ENCODE measurements at places on chromosomes 12 and 14. TPM values are rescaled to one million over a fixed set of nuclear protein-coding genes. Genes with fewer than 3 reads are reported as not detected.

TAS2R30 gene
- 9.7 TPM for total RNA-seq

FMNL3 gene
- total RNA-seq: 31.8 TPM

- no peak for DNase-seq
Observed at GRCh38 chr12:58540480-58541299, 379.6 kb downstream of the LRIG3 start.

GRCh38 chr12:34526946-34527345 is 504.6 kb downstream of the ALG10 start:
- DNase-seq: no peak

DNA sequence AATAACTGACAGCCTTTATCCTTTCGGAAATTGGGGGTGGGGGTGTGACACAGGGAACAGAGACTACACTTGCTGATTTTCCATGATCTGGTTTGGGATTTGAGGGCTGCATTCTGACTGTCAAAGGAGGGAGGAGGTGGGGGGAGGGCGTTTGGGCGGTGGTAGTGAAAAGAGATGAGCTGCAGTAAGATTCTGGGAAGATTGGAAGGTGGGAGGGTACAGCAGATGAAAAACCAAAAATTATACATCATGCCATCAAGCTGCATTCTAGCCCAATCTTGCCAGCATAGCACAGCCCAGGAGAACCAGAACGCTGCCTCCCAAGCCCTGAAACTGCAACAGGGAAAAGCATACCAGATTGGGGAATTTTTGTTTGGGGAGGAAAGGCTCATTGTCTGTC is 2.4 kb downstream of the RND1 start:
- DNase-seq: peak; percentile 38

DNA sequence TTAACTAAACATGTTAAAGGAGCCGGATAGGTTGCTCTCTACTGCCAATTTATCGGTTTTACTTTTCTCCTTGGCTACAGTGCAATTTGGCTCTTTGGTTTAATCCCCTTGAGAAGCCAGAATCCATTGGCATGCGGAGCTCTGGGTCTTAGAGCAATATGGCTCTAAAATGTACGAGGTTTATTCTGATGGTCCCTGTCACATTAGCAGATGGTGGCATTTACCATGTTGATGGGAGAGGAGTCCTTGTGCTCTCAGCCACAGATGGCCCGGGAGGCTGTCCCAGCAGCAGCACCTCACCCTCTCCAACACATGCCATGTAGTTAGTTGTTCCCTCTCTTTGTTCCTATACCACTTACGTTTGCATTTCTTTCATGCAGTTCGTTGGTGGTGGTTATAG is 179.7 kb downstream of the RGS6 start:
- no peak for DNase-seq

DNA sequence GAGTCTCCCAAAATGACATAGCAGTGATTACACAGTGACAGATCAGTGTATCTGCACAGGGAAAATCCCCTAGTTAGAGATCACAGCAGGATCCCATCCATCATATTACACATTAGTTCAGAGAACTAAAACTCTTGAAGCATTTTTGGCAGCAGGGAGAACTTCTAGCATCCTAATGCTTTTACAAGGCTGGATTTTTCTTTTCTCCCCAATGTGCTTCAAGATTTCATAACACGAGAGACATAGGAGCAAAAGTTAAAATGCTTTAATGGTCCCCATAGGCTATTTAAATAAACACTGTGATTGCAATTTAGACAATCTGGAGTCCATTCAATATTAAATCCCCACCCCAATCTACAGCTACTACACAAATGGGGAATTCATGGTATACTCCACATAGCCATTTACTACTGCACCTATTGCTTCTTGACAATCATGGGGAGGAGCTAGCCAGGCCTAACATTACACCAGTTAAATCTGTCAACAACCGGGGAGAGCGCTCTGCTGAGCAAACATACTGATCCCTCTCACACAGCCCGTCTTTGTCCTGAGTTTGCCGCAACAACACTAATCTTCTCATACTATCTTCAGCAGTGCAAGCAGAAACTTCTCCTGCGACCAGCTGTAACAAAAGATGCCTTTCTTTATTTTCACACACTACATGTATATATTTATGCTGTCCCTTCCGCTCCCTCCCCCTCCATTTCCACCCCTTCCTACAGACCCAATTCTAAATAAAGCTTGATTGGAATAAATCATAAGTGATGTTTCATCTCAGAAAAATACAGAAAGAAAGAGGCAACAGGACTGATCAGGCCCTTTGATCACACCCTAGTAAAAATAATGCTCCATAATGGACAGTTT is 120.3 kb upstream of the SOX5 start:
- no peak for DNase-seq

GRCh38 chr12:6873094-6874014 is at the start of gene SPSB2:
TSS of gene SPSB2 (minus strand) at chr12:6873303. CDS start at chr12:6872901, 402 bp downstream.
- peak; percentile 99 for DNase-seq

GRCh38 chr12:79451978-79452377 is 238.8 kb downstream of the PAWR start:
- DNase-seq: peak; percentile 78

MYH6 gene
- not detected for total RNA-seq

ATL1 gene
- 6.5 TPM for total RNA-seq

DNA sequence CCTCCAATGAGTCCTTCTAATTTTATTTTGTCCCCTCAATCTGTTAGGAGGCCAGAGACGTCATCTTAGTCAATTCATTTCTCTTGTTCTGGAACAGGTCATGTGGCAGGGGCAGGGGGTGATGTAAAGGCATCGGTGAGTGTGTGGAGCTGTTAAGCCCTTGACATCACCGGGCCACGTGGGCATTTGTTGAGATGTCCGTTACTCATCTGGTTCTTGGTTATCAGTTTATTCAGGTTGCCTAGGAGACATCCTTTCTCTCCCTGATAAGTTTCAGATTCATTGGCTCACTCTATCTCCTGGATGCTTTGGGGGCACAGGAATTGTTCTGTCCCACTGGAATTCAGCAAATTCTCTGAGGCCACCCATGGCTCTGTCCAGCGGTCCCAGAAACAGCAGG is 33.6 kb upstream of the SEL1L start:
- no peak for DNase-seq

LAG3 gene
- total RNA-seq: not detected

DNA sequence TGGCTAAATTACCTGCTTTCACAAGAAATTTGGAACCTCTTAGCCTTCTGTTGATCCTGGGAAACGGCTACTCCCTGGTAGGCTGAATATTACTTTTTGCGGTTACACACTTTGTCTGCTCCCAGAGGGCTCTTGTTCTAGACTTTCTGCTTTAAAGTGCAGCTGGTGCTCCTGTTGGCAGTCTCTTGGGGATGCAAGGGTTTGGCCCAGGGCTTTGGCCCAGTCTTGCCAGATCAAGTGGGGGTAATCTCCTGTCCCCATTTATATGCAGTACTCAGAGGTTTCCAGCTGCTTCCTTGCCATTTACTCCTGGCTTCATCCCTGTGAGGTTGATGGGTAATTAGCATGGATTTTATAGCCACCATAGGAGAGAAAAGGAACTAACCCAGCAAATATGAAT is 558.2 kb upstream of the MIS18BP1 start:
- DNase-seq: no peak

USP44 gene
- under 0.01 TPM for total RNA-seq

KCNA5 gene
- total RNA-seq: not detected

- DNase-seq: peak; percentile 66
Observed at GRCh38 chr14:75884198-75884611, 97.6 kb downstream of the TGFB3 start.
